ENCODE measurements at places on chromosomes 4 and X.

- DNase-seq: no peak
Measured at GRCh38 chr4:164509951-164510350, 244.0 kb upstream of the SMIM31 start.

DNA sequence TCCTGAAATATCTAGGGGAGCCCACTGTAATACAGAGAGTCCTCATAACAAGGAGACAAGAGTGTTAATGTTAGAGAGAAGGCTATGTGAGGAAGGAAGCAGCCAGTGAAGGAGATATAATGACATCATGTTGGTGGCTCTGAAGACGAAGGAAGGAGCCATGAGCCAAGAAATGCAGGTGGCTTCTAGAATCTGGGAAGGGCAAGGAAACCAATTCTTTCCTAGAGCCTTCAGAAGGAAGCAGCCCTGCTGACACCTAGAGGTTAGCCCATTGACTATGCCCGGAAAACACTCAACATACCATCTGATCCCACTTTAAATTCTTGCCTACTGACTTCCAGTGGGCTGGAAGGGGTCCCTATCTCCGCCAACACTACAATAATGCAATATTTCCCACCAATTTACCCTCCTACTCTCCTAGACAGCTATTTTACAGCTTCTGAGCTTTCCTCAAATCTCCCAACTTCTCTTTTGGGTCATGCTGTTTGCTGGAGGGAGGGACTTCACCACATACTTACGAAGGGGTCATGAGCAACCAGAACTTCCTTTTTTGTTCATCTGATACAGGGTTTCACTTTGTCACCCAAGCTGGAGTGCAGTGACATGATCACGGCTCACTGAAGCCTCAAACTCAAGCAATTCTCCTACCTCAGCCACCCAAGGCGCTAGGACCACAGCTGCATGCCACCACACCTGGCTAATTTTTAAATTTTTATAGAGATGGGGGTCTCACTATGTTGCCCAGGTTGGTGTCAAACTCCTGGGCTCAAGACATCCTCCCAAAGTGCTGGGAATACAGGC is 25.2 kb upstream of the G3BP2 start:
- no peak for DNase-seq

- DNase-seq: peak; percentile 28
Measured at GRCh38 chr4:80196922-80197573, at the start of gene PRDM8. Gene PRDM8, plus strand, starts transcription at chr4:80197503. Its CDS starts 2,578 bp downstream, at chr4:80200081.

GRCh38 chrX:1306909-1307625 is 29.5 kb upstream of the IL3RA start:
- no peak for DNase-seq

GRCh38 chr4:26826721-26827120 is 33.9 kb upstream of the STIM2 start:
- DNase-seq: no peak

Data from NCI-H510A treated with DMSO at 0.1 percent for 48 hours (cell line).